ENCODE measurements at places on chromosomes 16 and 17.

DNA sequence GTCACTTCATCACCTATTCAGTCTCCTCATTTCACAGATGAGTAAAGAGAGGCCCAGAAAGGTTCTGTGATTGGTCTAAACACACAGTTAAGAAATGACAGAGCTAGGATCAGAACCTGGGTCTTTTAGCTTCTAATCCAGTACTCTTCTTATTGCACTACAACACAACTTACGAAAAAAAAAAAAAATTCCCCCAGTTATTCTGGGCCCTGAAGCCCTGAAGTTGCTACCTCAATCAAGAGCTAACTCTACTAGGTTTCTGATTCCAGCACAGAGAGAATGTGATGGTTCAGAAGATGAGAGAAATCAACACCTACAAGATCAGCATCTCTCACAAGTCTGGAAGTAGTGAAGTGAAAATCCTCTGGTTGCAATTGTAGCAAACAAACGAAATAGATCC is 37.3 kb downstream of the GRB7 start:
- no peak for DNase-seq

DNA sequence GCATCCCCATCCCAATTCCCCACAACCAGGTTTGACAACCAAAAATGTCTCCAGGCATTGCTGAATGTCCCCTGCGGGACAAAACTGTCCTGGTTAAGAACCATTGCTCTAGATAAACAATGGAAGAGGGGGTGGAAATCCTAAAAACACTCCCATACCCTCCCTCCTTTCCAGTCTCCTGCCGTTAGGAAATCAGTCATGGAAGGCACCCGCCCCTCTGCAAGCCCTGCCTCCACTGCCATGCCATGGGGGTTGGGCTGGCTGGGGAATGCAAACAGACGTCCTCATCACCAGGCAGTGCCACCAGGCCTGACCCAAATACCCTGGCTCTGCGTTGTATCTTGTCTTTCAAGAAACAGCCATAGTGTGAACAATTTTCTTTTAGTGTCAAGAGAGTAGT is 57.5 kb downstream of the CYTH1 start:
- no peak for DNase-seq

DNA sequence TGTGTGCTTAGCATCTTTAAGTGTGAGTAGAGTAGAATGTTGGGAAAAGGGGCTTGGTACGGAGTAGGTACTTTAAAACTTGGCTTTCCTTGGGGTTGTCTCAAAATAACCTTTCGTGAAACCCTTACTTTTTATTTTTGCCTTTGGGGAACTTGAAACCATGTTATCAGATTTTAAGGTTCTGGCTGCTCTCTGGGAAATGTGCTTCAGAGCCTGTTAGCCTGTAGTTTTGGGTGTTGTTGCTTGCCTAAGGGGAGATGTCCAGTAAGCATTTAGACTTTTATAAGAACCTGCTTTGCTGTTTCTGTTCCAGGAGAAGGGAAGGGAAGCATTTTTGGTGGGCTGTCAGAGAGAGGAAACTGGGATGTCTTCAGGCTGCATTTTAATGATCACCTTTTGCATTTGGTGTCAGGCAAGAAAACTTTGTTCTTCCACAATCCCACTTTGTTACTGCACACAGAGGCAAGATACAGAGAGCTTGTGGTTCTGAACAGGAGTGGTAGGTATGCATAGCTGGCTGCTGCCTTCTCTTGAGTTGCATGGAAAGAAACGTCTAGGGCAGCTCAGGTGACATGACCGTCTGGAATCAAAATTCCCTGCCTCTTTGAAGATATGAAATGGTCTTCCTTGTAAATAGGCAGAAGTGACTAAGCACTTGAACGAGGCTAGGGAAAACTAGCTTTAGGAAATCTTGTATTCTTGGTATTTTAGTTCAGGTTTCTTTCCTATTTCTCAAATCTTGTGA is 1.7 kb downstream of the RABEP1 start:
- DNase-seq, result no peak

DNA sequence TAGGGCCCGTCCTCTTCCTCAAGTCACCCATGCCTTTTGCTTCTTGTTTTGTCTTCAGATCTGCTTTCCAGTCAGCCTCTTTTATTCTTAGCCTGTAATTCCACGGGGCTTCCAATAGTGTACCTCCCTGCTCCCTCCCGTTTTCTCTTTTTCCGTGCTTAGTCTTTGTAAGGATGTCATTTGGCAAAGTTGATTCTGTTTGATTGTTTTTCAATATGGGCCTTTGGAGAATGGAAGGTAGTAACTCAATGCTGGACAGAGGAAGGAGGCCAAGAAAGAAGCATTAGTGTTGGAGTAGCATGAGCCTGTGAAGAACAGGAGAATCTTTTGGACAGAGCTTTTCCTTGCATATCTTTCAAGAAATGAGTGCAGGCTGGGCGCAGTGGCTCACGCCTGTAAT is 6.5 kb downstream of the WWP2 start:
- no peak for DNase-seq

DNA sequence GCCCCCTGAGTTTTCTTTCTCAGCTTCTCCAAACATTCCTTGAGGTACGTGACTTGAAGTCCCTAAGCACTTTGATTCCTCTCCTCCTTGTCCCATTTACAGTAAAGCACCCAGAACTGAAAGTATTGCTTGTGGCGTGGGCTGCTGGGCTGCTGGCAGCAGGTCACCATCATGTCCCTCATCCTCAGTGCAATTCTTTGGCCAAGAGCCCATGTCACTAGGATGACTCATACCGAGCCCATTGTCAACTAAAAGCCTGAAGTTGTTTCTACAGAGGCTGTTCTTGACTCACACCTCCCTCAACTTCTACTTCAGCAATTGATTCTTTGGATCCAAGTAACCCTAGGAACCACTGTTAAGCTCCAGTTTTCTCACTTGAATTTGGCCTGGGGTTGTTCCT is 54.3 kb downstream of the KPNA2 start:
- peak; percentile 49 for DNase-seq

DNA sequence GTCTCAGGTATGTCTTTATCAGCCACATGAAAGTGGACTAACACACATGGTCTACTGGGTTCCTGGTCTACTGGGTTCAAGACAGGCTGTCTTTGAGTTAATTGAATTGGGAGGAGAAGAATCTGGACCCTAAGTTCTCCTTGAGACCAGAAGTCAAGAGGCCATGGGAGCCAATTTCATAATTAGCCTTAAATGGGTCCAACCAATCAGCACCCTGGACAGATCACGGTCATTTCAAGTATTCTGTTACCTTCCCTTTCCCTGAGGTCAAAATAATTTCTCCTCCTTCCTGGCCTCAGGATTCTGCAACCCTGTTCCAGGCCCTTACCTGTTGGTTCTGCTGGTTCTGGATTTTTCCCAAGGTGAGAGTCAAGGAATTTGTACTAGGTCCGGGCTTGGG is 23.8 kb downstream of the OSBPL7 start:
- no peak for DNase-seq

Data from vagina (tissue), 2 donors.